ENCODE measurements at places on chromosomes 16 and 17.

DNA sequence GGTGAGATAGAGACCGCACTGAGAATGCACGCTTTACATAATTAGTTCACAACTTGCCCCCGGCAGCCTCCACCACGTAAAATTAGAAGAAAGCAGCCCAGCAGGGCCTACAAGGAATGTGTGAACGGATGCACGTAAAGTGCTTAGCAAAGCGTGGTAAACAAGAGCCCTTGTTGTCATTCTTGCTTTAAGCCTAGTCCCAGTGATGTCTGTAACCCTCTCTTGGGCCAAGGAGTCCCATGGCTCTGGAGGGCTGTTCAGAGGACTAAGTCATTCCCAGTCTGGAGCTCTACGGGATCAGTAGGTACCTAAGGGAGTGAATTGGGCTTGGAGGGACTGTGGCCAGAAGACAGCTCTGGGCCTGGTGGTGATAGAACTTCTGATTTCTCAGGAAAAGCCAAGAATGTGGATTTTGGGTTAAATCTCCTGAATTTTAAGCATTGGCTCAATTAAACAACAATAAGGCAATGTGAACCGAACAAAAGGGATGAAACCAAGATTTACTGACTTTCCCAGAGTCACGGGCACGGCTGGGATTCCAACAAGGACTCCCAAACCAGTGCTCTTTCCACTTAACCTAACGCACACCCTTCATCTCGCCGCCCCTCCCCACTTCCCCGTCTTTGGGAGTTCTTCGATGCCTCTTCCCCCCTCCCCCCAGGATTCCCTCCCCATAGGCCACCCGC is 775 bp upstream of the CHP2 start:
- no peak for DNase-seq

DNA sequence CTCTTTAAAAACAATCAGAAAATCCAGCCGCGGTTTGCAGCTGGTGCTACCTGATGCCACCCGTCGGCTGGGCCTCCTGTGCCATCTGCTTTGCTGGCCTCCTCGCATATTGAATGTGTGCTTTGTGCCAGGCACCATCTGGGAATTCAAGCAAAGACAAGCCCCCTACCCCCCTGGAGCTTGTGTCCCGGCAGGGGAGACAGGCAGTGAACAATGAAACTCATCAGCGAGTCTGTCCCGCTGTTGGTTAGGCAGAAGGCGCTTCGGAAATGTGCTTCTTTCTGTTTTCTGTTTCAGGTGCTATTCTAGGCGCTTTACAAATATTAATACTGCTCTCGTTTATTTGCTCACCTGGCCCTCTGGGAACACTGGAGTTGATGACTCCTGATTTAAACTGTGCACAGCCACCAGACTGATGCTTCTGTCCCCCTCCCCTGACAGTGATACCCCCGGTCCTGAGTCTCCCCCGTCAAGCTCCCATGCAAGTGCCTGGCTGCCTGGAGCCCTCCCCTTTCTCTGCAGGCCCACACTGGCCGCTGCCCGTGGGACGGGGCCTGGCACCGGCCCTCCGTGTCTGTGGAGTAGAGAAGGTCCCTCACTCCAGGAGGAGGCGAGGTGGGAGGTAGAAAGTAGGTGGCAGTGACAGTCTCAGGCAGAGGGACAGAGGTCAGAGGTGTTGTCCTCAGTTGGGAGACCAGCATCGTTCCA is 126.1 kb upstream of the PLCG2 start:
- DNase-seq, result no peak

- no peak for DNase-seq
Measured at GRCh38 chr17:61436995-61437704, 15.1 kb upstream of the TBX4 start.

- no peak for DNase-seq
Measured at GRCh38 chr17:49505854-49506253, 10.8 kb downstream of the NGFR start.

DNA sequence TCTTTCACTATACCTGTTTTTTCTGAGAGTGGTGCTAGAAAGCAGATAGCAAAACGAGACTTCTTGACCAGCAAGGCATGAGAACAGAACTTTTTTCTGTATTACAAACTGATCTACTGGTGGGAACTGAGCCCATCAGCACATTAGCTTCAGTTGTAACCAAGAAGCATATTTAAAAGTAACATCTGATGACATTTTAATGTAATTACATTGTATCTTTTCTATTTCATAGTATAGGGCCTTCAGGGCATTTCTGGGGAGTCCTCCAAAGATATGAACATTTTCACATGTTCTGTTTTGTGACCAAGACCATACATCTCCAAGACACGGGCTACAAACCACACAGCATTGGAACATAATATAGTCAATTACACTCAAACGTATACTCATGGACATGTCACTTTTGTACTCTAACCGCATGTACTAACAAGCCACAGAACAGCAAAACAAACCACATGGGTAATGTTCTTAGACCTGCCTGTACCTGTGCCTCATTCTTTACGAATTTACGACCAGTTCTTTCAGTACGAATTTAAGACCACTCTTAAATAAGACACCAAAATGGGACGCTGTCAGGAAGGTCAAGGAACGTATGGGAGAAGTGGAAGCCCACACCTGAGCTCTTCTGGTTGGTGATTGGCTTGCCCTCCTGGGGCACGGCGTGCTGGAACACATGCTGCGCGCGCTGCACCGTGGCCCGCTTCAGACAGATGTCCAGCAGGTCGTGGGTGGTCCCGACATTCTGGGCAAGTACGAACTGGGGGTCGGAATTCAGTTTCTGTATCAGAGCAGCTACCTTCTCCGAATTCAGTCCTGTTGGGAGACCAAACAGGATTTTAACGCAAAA is 825 bp downstream of the BLMH start:
- DNase-seq, result peak; percentile 30

DNA sequence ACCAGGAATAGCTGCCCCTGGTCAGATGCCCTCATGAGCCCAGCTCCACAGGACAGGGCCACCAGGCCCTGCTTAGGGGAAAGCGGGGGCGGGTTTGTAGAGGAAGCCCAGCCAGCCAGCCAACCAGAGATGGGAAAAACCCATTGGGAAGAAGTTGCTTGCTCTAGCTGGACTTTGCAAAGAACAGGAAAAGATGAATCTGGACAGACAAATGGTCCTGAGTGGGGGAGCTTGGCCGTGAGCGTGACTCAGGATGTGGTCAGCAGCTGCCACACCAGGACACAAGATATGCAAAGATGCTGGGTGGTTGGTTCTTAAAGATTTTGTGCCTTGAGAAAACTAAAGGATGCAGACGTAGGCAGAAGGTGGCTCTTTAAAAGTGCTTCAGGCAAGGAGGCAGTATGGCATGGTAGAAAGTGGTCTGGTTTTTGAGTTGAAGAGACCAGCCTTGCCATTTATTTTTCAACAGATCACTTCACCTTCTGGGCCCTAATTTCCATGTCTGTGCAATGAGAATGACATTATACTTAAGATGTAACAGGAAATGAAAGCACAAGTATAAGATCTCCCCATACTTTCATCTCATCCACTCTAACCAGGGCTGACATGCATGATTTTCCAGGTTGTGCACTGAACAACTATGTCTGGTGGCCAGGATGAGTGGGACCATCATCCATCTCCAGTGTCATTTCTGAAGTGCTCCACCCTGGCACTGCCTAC is 27.8 kb upstream of the HEATR6 start:
- DNase-seq, result no peak

DNA sequence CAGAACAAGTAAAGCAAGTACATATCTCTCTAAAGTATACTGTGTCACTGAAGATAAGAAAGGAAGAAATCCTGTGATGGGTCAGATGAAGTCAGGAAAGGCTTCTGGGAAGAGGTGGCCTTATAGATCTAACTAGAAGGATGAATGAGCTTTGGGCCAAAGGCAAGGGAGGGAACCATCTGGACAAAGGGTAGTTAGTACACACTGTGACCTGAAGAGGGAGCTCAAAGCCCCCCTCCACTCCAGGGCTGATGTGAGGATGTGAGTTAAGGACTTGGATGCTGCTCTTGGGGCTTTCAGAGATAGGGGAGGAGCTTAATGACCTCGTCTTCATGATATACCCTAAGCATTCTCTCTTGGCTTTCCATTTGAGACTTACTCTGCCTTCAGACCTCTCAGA is 185.3 kb upstream of the CACNG3 start:
- DNase-seq, result no peak

DNA sequence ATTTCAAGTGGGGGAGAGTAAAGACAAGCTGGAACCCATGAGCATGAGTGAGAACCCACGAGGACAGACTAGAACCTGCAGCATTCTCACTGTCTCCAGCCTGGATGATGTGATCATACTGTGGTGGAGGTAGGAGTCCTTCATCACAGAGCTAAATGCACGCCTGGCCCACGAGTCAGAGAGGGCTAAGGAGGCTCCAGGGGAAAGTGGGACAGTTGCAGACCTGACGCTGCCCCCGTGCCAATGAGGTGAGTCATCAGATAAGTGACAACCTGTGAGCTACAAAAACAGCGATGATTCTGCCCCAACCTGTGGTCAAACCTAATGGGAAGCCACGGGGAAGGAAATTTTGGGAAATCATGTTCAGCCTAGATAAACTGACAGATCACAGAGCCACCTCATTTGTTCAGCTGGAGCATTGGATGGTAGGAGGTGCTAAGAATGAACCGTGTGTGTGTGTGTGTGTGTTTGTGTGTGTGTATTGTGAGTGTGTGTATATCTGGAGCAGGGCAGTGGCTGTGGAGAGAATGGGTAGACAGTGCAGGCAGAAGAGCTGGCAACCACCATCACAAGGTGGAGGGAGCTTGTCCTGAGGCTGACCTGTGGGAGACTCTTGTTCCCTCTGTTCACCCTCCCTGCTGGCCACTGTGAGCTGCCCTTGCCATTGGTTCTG is 131.8 kb downstream of the UTP18 start:
- DNase-seq, result no peak

DNA sequence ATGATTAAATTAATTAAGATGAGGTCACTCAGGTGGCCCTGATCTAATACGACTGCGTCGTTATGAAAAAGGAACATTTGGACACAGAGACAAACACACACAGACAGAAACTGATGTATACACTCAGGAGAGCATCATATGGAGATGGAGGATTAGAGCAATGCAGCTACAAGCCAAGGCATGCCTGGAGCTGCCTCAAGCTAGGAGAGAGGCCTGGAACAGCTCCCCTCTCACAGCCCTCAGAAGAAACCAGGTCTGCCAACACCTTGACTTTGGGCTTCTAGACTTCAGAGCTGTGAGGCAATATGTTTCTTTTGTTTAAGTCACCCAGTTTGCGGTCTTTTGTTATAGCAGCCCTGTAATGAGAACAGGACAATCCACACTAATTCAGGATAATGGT is 318.9 kb downstream of the HS3ST3B1 start:
- DNase-seq, result no peak

Measured in immature natural killer cell (primary cell).